Caco-2 (cell line): ENCODE measurements at places on chromosomes 16 and 17.

- DNase-seq: no peak
Observed at GRCh38 chr16:76444832-76445231, 167.6 kb downstream of the CNTNAP4 start.

GRCh38 chr17:6668727-6669425 lies 17.3 kb downstream of the C17orf100 start:
- DNase-seq: no peak

GRCh38 chr16:2091547-2092255 lies 43.9 kb downstream of the TSC2 start:
- DNase-seq: no peak

GRCh38 chr17:10360578-10360977 lies 12.2 kb downstream of the MYH13 start:
- DNase-seq: no peak

DNA sequence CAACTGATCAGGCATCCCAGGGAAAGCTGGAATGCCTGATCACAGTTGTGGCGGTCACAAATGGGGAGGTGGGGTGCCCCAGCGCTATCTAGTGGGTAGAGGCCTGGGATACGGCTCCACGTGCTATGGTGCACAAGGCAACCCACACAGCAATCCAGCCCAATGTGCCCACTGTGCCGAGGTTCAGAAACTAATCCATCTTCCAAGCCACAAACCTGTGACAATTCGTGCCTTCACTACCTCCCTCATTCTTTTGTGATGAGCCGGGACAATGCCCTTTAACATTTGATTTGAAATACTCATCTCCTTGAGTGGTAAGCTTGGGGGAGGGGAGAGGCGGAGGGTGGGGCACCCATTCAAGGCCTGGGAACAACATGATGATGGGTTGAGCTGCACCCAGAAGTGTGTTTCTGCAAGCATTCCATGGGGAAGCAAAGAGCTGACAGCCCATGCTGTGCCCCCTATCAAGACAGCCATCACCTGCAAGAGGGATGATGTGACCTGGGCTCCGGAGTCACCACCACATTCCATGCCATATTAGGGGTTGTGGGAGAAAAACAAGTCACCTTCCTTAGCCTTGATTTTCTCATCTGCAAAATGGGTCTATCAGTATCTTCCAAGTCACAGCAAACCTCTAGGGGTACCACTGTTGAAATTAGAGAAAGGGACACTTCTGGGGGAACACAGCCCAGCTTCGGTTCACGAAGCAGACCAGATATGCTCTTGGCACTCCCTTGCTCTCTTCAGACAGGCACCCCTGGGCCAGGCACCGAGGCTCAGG lies 3.7 kb downstream of the ELOB start:
- no peak for DNase-seq

DNA sequence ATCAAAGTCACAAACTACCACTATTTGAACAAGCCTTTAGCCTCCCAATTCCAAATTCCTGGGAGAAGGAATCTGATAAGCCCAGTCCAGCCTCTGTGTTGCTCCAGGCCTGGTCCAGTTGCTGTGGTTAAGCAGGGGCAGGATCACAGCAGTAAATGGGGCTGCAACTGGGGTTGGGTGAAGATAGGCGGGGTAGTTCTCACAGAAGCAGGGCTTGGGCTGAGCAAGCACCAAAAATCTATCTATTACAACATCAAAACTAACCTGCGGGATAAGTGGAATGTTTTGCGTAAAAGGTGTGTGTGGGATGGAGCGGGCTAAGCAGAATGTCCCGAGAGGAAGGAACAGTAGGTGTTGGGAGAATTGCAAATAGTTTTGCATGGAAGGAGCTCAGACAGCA lies 23.0 kb upstream of the RNF135 start:
- peak; percentile 68 for DNase-seq

- no peak for DNase-seq
Observed at GRCh38 chr17:79031996-79032875, 8.3 kb downstream of the C1QTNF1 start.

DNA sequence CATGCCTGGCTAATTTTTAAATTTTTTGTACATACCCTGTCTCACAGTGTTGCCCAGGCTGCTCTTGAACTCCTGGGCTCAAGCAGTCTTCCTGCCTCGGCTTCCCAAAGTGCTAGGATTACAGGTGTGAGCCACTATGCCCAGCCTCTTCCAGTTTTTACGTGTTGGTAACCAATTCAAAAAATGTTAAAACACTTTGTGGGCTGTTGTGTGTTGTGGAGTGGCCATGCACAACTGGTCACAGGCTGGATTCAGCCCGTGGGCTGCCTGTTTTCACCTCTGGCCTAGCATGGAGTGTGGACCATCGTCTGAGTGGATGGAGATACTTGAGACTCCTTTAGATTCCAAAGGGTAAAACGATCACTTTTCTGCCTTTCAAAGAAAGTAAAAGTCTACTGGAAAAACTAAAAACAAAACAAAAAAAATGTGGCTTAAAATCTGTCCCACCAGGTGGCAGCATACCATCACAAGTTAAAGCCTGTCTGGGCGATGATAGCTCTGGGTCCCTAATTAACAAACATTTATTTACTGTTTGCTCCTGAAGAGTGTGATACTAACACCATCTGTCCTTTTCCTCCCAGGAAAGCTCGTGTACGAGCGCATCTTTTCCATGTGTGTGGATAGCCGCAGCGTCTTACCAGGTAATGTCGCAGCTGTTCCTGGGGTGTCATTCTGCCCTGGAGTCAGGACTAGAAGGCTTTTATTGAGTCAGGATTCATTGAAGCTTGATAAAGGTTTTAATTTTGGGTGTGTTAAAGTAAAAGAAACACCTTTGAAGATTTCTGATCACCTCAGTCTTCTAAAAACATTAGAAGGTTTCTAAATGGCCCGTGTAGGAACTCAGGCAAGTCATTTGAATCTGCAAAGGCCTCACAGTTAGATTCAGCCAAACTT lies 45.8 kb downstream of the VPS35L start:
- no peak for DNase-seq

DNA sequence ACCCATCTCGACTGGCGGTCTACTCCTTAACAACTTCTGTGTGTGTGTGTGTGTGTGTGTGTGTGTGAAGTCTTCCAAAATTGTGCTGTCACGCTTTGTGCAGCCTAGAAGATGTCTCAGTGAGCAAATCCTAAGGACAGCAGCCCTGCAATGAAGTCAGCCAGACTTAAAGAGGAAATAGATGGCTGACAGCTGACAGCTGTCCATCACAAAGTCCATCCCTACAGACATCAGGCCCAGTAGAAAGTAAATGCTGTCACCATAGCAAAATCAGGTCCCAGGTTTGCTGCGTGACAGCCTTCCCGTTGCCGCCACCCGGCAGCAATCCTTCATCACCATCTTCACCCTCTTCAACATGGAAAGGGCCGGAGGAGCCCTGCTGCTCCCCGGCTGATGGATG lies 416.0 kb downstream of the SOX9 start:
- DNase-seq: no peak

GRCh38 chr17:52047086-52047485 lies 111.4 kb downstream of the CA10 start:
- DNase-seq: no peak

DNA sequence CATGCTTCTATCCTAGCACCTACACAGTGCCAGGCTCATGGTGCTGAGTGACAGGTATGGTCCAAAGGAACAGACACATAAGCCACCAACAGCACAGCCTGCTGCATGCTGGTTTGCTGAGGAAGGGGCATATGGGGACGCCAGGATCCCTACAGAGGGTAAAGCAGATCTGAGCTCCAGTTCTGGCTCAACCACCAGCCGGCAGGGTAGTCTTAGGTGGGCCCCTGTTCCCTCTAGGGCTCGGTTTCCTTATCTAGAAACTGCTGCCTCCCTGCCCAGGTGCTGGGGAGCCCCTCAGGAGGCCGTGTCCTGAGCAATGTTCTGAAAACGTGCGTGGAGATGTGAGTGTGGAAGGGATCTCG lies 24.2 kb upstream of the MRPS23 start:
- DNase-seq: no peak

GRCh38 chr16:54454616-54455015 lies 168.0 kb upstream of the IRX3 start:
- DNase-seq: no peak

DNA sequence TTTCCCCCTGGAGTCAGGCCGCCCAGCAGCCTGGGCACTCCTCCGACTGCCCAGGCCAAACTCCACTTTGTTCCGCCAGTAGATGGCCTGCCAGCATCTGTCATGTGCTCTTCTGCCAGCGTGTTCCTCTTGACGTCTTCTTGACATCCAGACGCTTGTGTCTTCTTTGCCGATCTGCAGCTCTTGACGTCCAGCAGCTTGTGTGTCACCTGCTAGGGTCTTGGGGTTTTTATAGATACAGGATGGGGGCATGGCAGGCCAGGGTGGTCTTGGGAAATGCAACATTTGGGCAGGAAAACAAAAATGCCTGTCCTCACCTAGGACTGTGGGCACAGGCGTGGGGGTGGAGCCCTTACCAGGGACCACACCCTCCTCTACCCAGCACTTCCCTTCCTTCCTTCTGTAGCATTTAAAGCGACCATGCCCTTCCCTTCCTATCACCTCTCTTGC lies 88.7 kb downstream of the BMERB1 start:
- peak; percentile 11 for DNase-seq

- no peak for DNase-seq
Observed at GRCh38 chr16:20401066-20401465, 3.5 kb downstream of the PDILT start.

DNA sequence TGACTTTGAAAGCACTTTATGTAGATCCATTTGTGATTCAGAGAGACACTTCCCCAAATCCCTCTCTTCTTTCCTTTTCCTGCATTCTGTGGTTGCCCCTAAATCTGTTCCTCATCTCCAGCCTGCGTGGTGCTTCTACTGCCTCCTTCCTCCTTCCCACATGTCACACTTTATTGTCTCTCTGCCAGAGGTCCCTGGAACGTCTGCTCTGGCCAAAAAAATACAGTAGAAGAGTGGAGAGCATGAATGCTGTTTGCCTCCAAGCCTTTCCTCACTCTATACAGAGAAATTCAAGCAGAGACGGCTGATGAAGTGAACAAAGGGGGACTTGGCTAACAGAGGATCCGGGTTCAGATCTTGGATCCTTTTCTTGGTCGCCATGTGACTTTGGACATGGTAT lies 22.8 kb upstream of the IRX3 start:
- DNase-seq: no peak

GRCh38 chr16:87203060-87203656 lies 114.0 kb downstream of the C16orf95 start:
- DNase-seq: peak; percentile 64

- no peak for DNase-seq
Observed at GRCh38 chr16:12965274-12965804, 63.9 kb downstream of the SHISA9 start.

GRCh38 chr17:1322480-1322879 lies 43.0 kb downstream of the TRARG1 start:
- no peak for DNase-seq

- no peak for DNase-seq
Observed at GRCh38 chr16:8063159-8063558, 527.2 kb downstream of the TMEM114 start.

GRCh38 chr16:50685462-50686063 lies 4.5 kb upstream of the SNX20 start:
- DNase-seq: no peak

DNA sequence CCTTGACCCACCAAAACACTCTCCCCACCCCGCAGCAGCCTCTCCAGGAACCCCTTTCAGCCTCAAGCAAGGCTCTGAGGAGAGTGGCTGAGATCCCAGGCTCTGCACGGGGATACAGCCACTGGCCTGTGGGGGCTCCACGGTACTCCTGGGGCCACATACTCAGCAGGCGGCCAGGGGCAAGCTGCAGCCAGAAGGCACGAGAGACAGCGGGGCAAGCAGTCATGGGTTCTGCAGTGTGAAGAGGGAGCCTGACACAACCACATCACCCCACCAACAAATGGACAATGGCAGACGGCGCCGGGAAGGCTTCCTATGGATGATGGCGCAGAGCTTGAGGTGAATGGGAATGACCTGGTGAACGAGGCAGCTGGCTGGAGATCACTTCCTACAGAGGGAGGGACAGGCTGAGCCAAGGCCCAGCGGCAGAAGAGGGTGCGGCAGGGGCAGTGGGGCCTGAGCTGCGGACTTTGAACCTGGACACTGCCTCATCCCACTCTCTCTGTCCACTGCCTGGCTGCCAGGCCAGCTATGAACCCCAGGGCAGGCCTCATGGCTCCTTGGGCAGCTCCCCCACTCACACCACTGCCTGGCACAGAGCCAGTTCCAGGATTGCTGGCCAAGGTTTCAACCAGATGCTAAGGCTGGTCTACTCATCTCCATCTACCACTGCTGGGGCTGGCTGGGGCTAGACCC lies 10.8 kb upstream of the BCAR1 start:
- no peak for DNase-seq

GRCh38 chr17:78476973-78477372 lies 98.5 kb downstream of the PGS1 start:
- peak; percentile 71 for DNase-seq

DNA sequence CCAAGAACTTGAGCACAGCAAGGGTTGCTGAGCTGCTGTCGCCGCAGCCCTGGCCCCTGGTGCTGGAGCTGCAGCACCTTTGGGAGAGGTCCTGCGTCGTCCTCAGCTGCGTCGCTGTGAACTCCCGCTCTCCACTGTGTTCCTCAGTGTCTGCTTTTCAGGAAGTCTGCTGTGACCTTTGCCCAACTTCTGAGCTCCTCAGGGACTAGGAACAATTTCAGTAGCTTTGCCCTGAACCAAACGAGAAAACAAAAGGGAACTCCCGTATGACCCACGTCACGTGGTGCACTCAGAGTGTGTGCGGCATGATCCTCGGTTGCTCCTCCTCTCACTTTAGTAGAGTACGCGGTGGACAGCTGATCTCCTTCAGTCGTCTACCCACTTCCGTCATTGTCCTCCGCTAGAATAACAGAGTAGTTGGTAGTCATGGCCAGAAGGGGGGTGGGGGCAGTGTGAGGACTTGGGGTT lies 44.2 kb downstream of the WDR45B start:
- no peak for DNase-seq

DNA sequence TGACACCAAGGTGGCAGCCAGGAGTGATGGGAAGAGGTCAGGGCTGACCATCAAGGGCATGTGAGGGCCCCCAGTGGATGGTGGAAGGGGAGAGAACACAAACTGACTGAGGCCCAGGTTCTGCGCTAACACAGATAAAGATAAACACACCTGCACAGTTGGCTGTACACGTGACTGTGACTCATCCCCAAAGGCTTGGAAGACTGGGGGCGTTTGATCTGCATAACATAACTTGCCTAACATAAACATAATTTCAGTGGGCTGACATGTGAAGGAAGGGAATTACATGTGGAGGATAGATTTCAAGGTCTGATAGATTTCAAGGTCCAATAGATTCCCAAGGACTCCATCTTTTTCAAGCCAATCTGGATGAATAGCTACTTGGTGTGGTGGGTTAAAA lies 100.9 kb upstream of the TNRC6C start:
- DNase-seq: no peak

GRCh38 chr16:11449716-11450115 lies 104.5 kb downstream of the RMI2 start:
- no peak for DNase-seq

DNA sequence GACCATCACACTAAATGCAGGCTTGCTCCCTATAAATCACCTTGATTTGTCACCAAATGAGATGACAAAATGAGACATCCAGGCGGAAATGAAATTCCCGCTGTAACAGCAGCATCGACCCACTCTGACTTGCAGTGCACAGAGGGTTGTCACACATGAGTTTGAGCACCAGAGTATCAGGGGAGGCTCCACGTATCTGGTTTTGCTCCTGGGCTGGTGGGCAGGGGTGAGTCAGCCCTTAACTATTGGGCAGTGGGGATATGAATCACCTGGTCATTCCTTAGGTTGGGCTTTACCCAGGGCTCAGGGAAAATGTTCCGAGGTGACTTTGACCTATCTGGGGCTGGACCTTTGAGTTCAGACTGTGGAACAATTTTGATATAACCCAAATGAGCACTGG lies 245.2 kb upstream of the CCL2 start:
- DNase-seq: no peak

- DNase-seq: no peak
Observed at GRCh38 chr17:61209525-61209924, 190.1 kb upstream of the TBX2 start.

GRCh38 chr16:84132527-84133285 lies 12.3 kb downstream of the HSDL1 start:
- DNase-seq: no peak
